CD4-positive, alpha-beta memory T cell (primary cell): ENCODE measurements at places on chromosomes 7 and 10. TPM values are rescaled to one million over a fixed set of nuclear protein-coding genes. Genes with fewer than 3 reads are reported as not detected.
A peak's percentile ranks its signal among the peaks of the same experiment; 100 is the strongest.

FAM131B gene
- total RNA-seq, result 0.61 TPM

LRRC61 gene
- 12.8 TPM for total RNA-seq

- H3K4me1 ChIP-seq, result peaks cover 62% of the 10 kb centered on the region
- peak overlapping the region; percentile 28 for H3K4me3 ChIP-seq
- H3K27me3 ChIP-seq, result no peaks in the 10 kb centered on the region
- DNase-seq, result no peak
- no peaks in the 10 kb centered on the region for H3K36me3 ChIP-seq
Measured at GRCh38 chr7:50661345-50662040, 96.3 kb upstream of the DDC start.

- no peak for DNase-seq
- H3K36me3 ChIP-seq, result no peaks in the 10 kb centered on the region
- H3K4me3 ChIP-seq, result peak overlapping the region; percentile 4
- no peak overlapping the region for H3K27ac ChIP-seq
- H3K4me1 ChIP-seq, result peaks cover 10% of the 10 kb centered on the region
Measured at GRCh38 chr7:149321978-149322541, 60.1 kb downstream of the ZNF783 start.

DNA sequence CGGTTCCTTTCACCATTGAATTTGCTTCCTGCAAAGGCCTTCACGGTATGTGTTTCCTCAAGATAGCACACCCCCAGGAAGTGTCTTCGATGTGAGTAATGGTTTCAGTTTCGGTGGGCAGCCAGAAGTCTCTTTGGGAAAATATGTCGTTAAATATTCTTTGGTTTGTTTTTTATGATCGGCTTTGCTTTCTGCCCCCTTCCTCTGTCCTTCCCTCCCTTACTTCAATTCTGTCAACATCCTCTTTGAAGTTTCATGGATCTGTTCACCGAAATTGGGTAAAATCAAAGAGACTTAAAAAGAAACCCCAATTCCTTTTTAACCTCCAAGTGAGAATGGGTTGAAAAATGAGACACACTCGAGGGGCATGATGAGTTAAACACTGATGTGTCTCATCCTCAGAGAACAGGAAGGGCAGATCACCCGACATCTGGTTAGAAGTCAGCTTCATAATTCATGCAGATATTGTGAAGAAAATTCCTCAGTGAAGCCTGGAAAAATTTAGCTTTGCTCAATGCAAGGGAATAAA, 170.8 kb upstream of the HABP2 start:
- H3K4me1 ChIP-seq, result peaks cover 11% of the 10 kb centered on the region
- H3K27ac ChIP-seq, result peak overlapping the region; percentile 50
- H3K4me3 ChIP-seq, result peak overlapping the region; percentile 32
- peak; percentile 46 for DNase-seq

DNA sequence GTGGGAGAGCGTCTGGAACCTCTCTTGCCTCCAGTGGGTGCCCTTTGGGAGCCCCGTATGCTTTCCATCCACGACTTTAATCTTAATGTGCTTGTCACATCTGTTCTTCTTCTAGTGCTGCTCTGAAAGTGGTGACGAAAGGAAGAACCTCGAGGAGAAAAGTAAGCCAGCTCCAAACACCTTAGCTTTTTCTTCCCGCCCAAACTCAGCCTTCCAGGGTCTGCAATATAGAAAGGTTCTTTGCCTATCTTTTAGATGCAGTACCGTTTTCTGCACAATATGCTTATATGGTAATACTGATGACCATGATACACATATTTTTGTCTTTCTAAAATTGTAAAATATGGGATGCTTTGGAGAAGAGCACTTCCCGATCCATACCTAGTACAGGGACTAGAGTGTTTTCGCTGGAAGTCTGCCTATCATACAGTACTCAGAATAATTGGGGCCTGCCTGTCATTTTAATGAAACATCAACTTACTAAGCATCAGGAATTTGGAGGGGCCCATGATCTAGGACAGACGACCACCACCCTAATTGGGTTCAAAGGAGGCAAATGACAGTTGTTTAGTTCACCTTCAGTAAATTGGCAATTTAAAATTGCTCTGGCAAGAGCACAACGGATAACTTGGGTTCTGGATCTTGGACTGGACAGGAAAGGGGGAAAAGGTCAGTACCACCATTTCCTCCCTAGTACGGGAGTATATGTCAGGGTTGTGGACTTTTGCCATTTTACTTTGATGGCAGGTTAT, 884 bp downstream of the RINT1 start:
- H3K27me3 ChIP-seq, result no peaks in the 10 kb centered on the region
- peak overlapping the region; percentile 77 for H3K27ac ChIP-seq

DNA sequence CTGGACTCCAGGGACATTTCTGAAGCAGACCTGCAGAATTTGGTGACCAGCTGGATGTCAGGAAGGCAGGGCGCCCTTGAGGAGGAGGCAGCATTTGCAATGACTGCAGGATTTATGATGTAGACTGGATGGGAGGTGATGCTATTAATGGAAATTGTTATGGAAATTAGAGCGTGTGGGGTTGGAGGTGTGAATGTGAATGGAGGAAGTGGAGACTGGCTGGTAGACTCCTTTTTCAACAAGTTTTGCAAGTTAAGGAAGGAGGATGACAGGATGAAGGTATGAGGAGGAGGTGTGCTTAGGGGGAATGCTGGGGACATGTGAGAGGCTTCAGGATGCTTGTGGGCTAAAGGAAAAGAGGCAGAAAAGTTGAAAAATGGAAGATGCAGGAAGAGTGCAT, 137.0 kb downstream of the TMEM178B start:
- DNase-seq, result no peak
- no peak overlapping the region for H3K4me3 ChIP-seq
- H3K27me3 ChIP-seq, result no peaks in the 10 kb centered on the region
- no peak overlapping the region for H3K27ac ChIP-seq
- H3K4me1 ChIP-seq, result no peaks in the 10 kb centered on the region

- H3K27me3 ChIP-seq, result no peaks in the 10 kb centered on the region
- H3K4me3 ChIP-seq, result no peak overlapping the region
- H3K4me1 ChIP-seq, result no peaks in the 10 kb centered on the region
- DNase-seq, result no peak
- no peaks in the 10 kb centered on the region for H3K36me3 ChIP-seq
- no peak overlapping the region for H3K27ac ChIP-seq
Measured at GRCh38 chr10:122239578-122240257, 31.4 kb upstream of the BTBD16 start.

DNA sequence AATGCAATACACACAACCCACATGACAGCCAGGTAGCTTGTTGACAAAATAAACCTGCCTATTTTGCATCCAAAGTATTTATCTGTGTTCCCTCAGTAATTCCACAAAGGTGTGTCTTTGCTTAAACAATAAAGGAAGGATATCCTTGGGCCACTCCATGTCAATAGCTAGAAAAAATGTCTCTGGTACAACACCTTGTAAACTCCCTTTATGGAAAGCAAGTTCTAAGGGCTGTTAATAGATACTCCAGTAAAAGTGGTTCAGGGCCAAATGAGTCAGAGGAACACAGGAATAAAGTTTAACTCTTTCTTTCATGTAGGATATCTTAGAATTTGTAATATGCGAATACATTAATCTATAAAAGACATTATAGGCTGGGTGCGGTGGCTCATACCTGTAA, 96.9 kb upstream of the LRRTM3 start:
- DNase-seq, result no peak
- H3K27ac ChIP-seq, result no peak overlapping the region
- no peak overlapping the region for H3K4me3 ChIP-seq
- H3K4me1 ChIP-seq, result no peaks in the 10 kb centered on the region
- H3K27me3 ChIP-seq, result no peaks in the 10 kb centered on the region

- no peaks in the 10 kb centered on the region for H3K36me3 ChIP-seq
- no peak for DNase-seq
- H3K4me1 ChIP-seq, result peaks cover 3% of the 10 kb centered on the region
- no peak overlapping the region for H3K4me3 ChIP-seq
Measured at GRCh38 chr7:30278376-30278775, 6.0 kb upstream of the ZNRF2 start.

- DNase-seq, result no peak
- no peaks in the 10 kb centered on the region for H3K4me1 ChIP-seq
- no peak overlapping the region for H3K4me3 ChIP-seq
Measured at GRCh38 chr7:87797395-87797794, 78.8 kb downstream of the SLC25A40 start.
